ENCODE measurements at places on chromosomes 1 and 21.

DNA sequence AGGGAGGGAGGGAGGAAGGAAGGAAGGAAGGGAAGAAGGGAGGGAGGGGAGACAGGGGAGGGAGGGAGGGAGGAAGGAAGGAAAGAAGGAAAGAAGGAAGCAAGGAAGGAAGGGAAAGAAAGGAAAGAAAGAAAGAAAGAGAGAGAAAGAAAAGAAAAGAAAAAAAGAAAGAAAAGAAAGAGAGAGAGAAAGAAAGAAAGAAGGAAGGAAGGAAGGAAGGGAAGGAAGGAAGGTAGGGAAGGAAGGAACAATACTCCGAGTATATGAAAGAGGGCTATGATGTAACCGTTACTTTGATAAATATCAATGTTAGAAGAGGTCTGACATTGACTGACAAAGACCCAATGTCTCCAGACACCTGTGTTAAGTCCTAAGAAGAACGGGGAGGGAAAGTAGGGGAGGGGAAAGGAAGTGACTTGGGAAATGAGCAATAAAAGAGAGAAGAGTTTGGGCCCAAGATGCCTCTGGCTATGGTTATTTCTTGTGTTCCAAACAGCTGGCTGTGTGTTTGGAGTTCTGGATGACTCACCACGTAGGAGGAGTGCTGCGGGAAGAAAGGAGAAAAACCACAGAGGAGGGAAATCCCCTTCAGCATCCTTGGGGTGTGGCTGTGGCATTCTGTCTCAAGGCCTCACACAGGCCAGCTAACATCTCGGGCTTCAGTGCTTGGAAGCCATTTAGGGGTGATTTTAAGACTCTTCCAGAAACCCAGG lies 37.0 kb upstream of the RXRG start:
- DNase-seq = no peak

DNA sequence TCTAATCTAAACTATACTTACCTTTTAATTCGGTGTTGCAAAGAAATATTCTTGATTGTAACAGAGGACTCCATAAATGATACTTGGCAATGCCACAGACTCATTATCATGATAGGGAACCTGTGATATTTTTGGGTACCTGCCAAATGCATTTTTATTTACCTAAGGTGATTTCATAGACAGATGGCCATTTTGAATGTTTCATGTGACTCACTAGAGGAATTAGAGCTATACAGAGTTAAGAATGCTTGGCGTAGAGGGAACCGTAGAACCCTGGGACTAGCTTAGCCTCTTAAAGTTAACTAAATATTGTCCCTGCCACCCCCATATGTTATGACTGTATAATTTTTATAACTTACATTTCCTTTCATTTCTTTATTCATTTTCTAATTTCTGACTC lies 136.1 kb downstream of the DISP1 start:
- DNase-seq = no peak

- no peak for DNase-seq
Measured at GRCh38 chr1:64901663-64902062, 64.7 kb downstream of the JAK1 start.

DNA sequence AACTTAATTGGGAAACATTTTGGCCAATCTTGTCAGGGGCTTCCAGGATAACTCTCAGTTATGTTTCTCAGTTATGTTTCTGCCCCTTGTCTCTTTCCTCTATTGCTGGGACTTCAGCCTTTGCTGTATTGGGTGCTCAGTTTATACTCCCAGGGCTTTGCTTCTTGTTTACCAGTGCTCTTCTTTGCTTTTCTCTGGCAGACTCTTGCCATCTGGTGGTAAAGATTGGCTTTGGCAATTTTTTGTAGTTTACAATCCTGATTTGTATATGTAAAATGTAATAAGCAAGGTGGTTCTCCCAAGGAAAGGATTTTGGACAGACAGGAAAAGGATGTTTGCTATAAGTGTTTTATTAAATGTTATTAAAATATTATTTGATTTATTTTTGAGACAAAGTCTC lies 37.9 kb downstream of the FABP3 start:
- no peak for DNase-seq

DNA sequence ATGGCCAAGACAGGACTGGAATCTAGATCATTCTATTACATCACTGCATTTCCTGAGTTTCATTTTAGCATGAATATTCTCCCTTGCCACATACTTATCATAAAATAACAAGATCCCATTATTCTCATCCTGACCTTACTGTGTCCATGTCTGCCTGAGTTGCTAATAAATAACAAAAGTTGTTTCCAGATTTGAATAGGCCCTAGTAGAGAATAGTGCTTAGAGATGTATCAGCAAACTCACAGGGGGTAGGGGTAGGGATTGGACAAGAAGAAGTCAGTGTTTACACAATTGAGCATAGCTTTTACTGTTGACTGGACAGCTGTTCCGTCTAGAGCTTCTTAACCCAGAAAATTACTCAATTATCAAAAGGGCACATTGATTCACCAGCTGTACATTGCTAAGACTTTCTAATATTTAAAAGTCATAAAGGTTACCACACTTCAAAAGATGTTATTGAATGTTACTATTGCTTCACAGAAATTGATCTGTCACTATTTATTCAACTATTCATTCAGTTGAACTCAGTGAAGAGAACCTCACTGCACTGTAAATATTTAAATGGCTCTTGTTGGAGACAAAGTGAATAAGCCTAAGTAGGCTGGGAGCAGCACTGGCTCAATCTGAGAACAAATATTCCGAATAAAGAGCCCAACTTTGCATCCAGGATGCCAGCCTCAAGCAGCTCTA lies 121.9 kb downstream of the NRIP1 start:
- DNase-seq = no peak

- no peak for DNase-seq
Measured at GRCh38 chr21:42426876-42427480, 23.3 kb downstream of the UBASH3A start.

GRCh38 chr21:15671188-15671587 lies 58.6 kb upstream of the USP25 start:
- DNase-seq = no peak

GRCh38 chr1:18384059-18384458 lies 96.7 kb upstream of the KLHDC7A start:
- no peak for DNase-seq

- no peak for DNase-seq
Measured at GRCh38 chr1:100622506-100622905, 84.6 kb downstream of the GPR88 start.

DNA sequence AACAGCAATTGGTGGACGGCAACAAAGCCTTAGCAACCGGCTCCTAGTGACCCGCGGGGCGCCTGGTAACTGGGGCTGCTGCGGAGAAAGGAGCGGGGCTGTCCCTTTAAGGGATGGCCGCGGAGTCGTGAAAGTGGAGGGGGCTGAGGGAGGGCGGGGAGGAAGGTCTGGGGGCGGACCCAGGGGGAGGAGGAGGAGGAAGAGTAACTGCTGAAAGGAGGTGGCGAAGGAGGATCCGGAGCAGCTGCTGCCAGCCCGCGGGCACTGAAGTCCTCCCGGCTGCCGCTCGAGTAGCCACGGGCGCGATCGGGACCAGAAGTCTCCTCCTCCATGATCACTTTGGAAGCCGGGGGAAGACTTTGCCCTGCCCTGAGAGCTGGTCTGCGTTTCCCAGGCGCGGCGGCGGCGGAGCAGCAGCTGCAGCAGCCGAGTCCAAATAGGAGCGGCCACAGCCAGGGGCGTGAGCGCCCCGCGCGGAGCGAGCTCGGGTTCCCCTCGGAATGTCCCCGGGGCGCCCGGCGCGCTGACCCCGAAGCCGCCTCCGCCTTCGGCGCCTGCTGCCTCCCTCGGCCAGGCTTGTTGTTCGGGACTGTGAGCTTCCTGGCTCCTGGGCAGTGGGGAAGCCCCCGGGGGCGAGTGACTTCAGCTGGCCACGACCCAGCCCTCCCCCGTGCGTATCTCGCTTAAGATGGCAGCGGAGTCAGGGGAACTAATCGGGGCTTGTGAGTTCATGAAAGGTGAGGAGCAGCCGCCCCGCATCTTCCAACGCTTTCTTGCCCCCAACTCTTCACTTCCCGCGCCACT lies at the start of gene CDC14A:
CDC14A (plus strand) TSS at position 240 of the 804 bp plus-strand sequence; CDS start at position 689, 449 bp downstream.
- DNase-seq = peak; percentile 92

DNA sequence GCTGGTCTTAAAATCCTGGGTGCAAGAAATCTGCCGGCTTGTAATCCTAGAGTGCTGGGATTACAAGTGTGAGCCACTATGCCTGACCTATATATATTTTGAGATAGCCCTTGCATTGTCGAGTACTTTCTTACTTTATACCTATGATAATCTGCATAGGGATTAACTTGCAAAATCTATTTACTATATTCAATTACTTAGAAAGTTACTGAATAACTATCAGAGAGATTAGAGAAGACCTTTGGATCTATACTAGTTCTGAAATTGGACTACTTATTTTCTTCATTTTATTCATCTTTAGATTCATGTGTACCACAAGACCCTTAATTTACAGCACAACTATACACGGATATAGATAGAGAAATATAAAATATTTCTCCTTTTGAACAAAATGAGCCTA lies 1766.0 kb downstream of the NCAM2 start:
- no peak for DNase-seq

GRCh38 chr1:46568461-46568891 lies 17.0 kb upstream of the KNCN start:
- no peak for DNase-seq
